ENCODE measurements at places on chromosomes 6 and 20.

DNA sequence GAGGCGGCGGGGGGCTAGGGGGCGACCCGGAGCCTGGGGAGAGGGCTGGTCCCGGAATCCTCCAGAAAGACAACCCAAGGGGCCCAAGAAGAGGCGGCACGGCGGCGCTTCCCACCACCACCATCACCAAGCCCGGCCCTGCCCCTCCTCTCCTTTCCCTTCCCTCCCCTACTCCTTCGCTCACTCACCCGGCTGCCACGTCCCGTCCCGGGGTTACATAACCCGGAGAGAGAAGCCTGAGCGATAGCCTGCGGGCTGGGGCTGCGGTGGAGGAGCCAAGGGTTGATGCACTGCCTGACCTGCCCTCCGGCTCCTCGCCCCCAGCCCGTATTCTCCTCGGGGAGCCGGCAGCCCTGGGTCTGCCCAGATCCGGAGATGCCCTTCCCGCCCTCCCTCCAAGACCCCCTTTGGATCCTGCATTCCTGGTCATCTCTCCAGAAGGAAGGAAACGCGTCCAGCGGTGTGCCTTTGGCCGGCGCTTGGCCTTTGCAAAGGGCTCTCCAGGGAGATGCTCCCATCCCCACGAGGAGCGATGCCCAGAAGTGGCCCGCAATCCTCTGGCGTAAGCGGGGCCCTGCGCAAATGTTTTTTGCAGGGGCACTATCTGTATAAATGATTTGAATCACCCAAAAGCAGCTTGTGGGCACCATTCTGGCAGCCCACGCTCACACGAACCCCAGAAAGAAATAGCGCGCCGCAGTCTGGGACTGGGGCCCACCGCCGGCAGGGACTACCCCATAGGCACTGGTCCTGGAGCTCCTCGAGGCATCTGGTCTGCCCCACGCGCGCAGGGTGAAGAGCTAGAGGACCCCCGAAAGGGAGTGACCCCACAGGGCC is 4.6 kb upstream of the CPXM1 start:
- no peak for DNase-seq

DNA sequence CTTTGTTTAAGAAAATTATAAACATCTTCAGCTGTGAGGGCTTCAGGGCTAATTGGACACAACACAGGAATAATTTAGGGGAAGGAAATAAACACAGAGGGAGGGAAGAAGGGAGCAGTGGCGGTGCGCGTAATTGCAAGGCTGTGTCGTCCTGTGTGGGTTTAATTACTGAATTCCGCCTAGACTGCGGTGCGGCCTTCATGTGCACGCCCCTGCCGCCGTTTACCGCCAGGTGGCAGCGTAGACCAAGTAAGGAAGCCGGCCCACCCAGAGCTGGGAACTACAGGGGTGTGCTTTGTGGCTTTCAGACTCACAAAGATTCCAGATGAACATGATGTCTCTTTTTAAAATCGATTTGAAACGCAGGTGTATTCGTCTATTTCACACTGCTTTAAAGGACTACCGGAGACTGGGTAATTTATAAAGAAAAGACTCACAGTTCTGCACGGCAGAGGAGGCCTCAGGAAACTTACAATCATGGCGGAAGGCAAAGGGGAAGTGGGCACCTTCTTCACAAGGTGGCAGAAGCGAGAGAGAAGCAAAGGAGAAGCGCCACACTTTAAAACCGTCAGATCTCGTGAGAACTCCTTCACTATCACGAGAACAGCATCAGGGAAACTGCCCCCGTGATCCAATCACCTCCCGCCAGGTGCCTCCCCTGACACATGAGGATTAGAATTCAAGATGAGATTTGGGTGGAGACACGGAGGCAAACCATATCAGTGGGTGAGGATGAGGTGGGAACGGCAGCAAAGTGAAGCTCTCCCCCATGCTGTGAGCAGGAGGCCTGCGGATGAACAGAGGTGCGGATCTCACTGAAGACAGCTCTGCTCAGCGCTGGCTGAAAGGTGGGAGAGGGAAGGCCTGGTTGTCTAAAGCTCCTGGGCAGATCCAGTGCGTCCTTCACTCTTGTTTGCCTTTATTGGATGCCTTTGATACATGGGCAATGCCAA is 222.0 kb upstream of the PDE10A start:
- DNase-seq = peak; percentile 45

DNA sequence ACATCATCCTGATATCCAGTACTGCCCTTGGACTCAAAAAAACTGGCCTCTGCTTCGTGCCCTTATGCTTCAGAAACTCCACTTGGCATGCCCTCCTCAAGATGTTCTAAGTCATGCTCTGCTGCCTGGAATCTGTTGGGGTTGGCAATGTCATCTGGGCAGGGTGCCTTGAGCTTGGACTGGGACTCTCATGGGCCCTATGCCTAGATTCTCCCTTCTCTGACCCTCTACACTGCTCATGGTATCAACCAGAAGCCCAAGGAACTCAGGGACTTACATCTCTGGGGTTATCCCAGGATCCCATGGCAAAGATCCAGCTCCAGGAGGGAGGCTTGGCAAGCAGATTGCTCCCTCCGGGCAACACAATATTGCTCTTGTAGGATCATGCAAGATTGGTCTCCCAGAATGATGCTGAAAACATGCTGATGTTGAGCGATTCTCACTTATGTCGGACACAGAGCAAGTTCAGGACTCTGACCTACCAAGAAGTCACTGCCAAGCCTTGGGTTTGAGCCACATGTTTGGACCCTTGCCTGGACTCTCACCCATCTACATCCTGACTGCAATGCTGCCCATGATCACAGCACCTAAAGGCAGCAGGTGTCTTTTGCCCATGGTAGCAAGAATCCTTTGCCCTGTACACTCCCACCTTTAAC is 88.8 kb downstream of the ADAT2 start:
- no peak for DNase-seq

DNA sequence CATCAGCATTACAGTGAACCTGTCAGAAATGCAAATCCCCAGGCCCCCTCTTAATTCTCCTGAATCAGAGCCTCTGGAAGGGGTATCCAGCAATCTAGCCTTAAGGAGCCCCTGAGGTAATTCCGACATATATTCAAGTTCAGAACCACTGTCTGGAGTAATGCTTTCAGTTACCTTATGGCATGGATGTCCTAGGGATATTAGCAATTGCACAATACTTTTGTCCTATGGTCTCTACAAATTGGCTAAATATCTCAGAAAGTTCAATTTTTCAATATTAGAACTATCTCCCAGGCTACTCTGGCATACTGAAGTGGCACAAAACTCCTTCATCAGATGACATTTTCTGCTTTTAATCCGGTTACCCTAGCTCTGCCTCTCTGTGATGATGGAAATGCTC is 6.4 kb downstream of the NSFL1C start:
- DNase-seq = no peak

DNA sequence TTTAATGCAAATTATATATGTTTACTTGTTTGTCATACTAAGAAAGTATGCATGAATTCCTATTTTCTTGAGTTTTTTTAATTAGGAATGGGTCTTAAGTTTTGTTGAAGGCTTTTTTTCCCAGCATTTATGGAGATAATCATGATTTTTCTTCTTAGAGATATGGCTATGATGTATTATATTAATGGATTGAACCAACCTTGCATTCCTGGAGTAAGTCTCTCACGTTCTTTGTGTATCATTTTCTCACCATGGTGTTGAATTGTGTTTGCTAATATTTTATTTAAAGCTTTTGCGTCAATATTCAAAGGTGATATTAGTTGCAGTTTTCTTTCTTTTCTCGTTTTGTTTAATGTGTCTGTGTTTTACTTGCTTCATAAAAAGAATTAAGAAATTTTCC is 48.4 kb upstream of the SLC35D3 start:
- DNase-seq = no peak

- peak; percentile 13 for DNase-seq
Observed at GRCh38 chr20:45406260-45407066, 1.6 kb upstream of the DBNDD2 start.

GRCh38 chr20:23520185-23520584 is 29.3 kb downstream of the CST8 start:
- DNase-seq = no peak

- no peak for DNase-seq
Observed at GRCh38 chr6:46368169-46368536, 123.1 kb downstream of the RCAN2 start.

GRCh38 chr20:39524371-39524911 is 562.3 kb downstream of the DHX35 start:
- no peak for DNase-seq

GRCh38 chr6:15580326-15580725 is 82.5 kb downstream of the DTNBP1 start:
- no peak for DNase-seq

DNA sequence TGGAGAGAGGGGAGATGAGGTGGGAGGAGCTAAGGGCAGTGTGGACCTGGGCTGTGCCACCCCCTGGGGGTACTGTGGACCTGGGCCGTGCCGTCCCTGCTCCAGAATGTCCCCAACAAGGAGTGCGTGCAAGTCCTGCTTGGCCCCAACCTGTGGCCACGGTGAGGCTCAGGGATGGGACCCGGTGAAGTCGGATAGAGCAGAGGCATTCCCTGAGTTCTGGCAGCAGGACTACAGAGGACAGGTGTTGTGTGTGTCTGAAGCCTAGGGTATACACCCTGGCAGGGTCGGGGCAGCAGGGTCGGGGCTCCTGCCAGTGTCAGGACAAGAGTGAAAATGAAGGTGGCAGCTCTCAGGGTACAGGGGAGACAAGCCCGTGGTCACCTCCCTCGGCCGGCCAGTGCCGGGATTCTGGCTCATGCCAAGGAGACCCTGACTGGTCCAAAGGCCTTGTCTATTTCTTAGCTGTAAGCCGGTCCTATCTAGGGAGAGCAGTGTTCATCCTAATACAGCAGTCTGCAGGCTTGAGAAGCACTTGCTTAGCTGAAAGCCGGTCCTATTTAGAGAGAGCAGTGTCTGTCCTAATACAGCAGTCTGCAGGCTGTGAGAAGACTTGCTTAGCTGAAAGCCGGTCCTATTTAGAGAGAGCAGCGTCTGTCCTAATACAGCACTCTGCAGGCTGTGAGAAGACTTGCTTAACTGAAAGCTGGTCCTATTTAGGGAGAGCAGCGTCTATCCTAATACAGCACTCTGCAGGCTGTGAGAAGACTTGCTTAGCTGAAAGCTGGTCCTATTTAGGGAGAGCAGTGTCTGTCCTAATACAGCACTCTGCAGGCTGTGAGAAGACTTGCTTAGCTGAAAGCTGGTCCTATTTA is 95.9 kb downstream of the SMOC2 start:
- no peak for DNase-seq

DNA sequence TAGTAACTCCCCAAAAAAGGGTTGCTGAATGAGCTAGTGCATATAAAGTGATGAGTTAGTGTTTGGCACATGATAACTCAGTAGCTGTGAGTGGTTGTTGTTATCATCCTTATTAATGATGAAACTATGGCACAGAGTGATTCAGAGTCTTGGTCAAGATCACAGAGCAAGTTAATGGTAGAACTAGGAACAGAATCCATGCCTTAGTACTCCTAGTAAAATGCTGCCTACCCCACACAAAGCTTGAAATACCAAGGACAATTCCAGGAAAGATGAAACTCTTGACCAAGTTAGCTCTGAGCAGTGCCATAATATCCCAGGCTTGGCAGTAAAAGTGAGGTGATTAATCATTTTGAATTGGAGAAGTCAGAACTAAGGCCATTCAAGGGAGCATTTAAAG is 109.1 kb upstream of the ENPP5 start:
- no peak for DNase-seq

GRCh38 chr20:50953821-50954220 is 4.5 kb downstream of the DPM1 start:
- DNase-seq = no peak

- no peak for DNase-seq
Observed at GRCh38 chr20:34262488-34263288, 21.5 kb downstream of the ASIP start.

GRCh38 chr6:39388606-39389483 is 66.3 kb upstream of the KCNK16 start:
- DNase-seq = no peak

GRCh38 chr6:498795-499231 is 107.3 kb downstream of the IRF4 start:
- no peak for DNase-seq

GRCh38 chr20:12511499-12511898 is 497.3 kb upstream of the SPTLC3 start:
- no peak for DNase-seq

GRCh38 chr6:87074101-87074621 is 20.7 kb downstream of the CGA start:
- no peak for DNase-seq
